GM06990 (cell line): ENCODE measurements at places on chromosomes 4 and X.

DNA sequence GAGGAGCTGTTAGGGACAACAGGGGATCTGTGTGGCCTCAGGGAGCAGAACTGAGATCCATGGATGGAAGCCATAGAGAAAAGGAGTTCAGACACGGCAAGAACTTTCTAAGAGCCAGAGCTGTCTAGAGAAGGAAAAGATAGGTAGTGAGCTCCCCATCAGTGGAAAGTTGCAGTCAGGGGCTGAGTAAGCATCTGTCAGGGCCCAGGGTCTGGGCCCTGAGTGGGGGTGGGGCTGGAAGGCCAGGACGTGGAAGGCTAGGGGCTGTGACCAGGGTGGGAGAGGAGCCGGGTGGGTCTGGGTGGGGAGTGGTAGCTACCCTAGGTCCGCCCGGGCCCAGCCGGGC is 324 bp upstream of the MSN start:
- no peak for DNase-seq

- no peak for DNase-seq
Observed at GRCh38 chr4:20219521-20219920, 32.2 kb upstream of the SLIT2 start.

GRCh38 chrX:15814771-15815365 is 24.6 kb downstream of the ZRSR2 start:
- DNase-seq, result no peak

DNA sequence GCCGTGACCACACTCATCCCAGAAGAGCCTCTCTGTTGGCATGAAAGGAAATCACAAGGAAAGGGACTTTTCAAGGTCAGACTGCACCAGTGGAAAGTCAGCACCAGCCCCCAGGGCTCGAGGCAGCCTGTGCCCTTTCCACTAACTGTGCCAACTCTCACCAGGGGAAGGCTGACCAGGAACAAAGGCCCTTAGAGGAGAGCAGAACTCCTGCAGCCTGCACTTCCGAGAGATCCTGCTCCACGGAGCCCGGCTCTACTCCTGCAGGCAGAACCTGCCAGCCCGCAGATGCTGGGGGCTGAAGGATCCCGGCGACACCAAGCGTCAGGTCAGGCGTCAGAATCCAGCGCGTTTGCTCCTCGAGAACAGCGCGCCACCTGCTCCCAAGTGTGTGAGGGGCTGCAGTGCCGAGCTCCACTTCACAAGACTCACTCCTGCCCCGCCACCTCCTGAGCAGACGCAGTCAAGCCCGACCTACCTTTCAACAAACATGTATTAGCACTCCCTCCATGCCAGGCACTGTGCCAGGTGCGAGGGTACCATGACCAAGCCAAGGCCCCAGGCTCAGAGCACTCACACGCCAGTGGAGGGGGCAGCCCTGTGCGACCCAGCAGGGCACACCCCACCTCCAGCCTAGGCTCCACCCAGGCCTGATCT is 13.6 kb upstream of the HELT start:
- no peak for DNase-seq

DNA sequence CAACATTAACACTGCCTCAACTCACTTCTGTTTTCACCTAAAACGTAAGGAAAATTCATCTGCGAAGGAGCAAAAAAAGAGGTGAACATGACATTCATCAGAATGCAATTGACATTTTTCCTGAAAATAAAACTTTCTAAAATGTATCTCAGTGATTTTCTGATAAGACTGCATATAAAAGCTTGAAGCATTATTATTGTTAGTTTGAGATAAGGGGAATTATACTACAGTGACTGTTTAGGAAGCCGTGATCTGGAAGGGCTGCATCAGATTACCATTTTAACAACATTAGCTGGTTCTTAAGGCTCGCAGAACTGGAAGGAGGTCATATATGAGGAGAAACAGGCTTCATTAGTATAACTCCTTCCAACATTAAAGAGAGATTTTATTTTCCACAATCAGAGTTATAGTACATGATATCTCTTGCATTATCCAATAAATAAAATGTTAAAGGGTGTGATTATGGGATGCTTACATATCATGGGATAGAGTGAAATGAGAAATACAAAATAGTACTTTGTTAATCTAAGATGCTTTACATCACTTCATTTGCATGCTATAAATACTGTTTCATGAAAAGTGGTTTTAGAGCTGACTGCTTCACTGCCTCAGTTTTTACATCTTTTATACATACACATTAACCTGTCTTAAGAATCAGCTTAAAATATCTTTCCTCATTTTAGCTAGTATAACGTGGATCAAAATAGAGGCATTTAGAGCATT is 1820.1 kb upstream of the TENM3 start:
- no peak for DNase-seq

DNA sequence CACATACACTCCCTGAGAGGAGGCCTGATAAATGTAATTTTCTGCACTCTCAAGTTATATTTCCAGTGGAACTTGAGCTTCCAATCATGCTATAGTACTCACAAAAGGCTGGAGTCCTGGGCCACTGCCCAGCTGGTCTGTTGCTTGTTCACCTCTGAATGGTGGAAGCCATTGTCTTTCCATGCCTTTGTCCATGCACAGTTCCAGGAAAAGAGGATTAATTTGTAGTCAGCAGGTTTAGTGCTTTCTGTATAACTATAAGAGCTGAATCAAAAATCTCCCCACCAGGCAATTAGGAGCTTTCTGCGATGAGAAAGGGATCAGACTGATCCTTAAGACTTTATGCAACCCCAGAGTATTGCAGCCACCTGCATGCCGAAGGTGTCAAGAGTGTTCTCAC is 195.4 kb upstream of the PGRMC2 start:
- no peak for DNase-seq

DNA sequence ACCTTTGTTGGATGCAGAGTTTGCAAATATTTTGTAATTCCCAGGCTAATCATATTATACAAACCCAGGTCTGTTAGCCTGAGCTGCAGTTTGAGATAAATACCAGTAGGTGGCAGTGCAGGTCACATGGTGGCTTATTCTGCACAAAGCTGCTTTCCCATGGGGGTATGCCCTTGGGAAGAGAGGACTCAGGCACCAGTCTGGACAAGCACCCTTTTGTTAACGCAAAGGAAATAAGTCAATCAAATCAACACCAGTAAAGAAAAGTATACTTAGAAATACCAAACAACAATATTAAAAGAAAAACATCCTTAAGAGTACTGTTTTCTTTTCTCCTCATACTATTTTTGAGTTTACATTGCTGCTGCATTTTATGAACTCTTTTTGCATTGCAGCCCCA is 389.0 kb upstream of the ZFP42 start:
- DNase-seq, result no peak

DNA sequence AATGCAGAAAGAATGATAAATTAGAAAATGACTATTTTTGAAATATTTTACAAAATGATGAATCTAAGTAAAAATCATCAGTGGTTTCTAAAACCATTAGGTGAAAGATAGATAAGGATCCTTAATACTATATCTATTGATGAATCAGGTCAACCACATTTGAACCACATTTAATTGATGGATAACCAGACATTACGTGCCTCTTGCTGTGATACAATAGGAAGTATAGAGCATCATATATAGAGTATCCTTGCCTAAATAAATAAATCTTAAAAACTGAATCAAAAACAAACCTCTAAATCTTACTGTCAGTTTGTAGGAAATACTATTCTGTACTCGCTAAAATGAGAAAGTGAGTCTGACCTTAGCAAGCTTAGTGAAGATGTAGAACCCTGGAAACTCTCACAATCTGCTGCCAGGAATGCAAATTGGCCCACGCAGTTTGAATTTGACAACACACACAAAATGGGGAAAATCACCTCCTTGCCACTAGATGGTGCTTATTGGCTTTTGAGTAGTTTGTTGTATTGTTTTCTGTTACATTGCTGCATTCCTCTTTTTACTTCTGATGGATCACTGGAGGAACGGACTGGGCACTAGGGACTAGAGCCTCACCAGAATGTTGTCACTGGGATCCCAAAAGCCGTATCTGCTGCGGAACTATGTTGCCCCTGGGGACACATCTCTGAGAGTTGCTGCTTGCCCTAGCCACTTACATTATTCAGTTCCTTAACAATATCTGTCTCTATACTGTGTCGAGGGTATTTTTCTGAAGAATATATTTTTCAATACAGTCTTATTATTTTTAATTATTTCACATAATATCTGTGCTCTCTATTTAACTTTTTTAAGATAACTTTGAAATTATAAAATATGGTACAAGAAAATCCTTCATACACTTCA is 25.4 kb upstream of the SLAIN2 start:
- DNase-seq, result peak; percentile 32

GRCh38 chr4:106315476-106315967 is 487 bp downstream of the TBCK start:
- DNase-seq, result no peak

DNA sequence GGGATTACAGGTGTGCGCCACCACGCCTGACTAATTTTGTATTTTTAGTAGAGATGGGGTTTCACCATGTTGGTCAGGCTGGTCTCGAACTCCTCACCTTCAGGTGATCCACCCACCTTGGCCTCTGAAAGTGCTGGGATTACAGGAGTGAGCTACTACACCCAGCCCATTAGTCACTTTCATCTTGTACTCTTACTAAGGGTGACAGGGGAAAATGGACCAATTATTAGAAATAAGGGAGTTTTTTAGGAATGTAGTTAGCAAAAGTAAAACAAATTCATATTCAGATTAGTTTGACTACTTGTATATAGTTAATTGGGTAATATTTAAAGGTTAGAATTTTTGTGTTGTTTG is 26.1 kb downstream of the SMARCA5 start:
- DNase-seq, result no peak

GRCh38 chr4:46266106-46266505 is 123.8 kb downstream of the GABRA2 start:
- DNase-seq, result no peak
